ENCODE measurements at places on chromosomes 4 and X.

DNA sequence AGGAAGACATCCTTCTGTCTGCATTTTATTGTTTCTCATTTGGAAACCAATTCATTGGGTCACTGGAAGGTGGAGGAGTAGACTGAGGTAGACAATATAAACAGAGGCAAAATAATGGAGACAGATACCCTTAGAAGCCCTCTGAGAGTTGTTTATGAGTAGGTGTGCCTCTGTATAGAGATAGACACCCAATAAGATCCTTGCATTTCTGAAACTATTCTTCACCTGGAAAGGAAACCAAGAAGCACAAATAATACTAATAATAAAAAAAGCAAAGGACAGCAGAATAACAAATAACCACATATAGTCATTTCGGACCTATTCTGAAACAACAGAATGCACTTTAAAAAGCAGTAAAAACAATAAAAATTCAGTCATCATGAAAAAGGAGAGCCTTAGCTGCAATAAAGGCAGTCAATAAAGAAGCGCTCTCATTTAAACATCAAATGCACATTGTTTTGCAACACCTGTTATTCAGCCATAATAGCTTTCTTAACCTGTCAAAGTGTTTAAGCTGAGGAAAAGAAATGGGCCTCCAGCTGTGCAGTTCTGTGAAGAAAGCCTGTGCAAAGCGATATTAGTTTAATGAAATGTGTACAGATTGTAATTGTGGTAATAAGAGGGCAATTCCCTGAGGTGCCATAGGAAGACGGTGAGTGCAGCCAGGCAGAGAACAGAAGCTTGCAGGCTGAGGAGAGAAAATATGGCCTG is 904.2 kb downstream of the STPG2 start:
- no peak for DNase-seq

- no peak for DNase-seq
Measured at GRCh38 chr4:118373614-118374255, 20.9 kb upstream of the PRSS12 start.

DNA sequence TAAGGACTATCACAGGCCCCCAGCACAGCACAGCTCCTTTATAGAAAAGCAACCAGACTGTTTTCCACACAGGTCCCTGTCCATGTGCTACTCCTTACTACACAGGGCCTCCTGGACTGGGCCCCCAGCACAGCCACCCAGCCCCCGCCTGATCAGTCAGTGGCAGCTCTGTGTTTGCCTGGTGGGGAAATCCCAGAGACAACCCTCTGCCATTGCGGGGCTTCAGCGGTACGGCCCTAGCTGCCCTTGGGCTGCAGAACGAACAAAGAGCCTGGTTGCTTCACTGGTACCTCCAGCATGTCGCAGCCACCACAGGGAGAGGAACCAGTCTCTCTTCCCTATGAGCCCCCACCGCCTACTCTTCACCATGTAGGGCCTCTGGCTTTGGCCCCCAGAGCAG is 30.7 kb downstream of the CBR4 start:
- no peak for DNase-seq

DNA sequence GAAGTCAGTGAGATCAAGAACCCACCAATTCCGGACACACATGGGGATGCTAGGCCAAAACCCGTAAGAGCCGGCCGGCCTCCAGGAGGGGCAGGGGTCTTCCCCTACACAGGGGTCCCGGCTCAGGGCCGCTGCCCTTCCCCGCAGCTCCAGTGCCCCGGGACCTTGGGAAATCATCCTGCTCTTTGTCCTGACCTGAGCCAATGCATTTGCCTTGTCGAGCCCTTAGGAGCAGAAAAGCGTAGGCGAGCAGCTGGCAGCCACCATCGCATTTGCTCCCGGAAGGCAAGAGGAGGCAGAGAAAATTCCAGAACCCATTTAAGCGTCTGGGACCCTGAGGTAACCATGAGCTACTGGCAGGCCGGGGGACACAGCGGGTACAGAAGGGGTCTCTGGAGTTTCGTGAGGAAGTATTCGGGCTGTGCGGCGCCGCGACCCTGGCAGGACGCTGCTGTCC is 7.4 kb upstream of the TNIP2 start:
- no peak for DNase-seq

- DNase-seq, result no peak
Measured at GRCh38 chr4:17517664-17518063, 2.7 kb downstream of the CLRN2 start.

GRCh38 chr4:188552741-188553275 is 413.6 kb downstream of the TRIML1 start:
- no peak for DNase-seq

DNA sequence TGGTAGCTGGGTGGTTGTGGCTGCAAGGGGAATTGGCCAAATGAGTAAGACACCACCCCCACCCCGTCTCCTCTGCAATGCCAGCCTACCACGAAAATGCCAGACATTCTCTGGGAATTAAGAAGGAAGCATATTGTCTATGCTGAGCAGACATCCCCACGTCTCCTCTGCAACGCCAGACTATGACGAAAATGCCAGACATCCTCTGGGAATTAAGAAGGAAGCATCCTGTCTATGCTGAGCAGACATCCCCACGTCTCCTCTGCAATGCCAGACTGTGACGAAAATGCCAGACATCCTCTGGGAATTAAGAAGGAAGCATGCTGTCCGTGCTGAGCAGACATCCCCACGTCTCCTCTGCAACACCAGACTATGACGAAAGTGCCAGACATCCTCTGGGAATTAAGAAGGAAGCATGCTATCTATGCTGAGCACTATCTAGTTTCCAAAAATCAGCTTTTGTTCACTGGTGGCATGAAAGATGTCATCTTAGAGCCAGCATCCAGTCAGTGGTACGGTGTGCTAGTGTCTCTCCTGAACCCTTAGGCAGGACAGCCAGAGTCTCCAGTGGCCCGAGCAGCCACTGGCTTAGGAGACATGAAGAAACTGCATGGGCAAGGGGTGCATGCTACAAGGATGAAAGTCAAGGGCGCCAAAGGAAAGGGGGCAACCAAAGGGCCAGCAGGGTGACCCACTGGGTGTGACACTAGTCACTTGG is 339.8 kb upstream of the FRG1 start:
- DNase-seq, result no peak

- no peak for DNase-seq
Measured at GRCh38 chrX:29196501-29196900, 609.3 kb downstream of the IL1RAPL1 start.

DNA sequence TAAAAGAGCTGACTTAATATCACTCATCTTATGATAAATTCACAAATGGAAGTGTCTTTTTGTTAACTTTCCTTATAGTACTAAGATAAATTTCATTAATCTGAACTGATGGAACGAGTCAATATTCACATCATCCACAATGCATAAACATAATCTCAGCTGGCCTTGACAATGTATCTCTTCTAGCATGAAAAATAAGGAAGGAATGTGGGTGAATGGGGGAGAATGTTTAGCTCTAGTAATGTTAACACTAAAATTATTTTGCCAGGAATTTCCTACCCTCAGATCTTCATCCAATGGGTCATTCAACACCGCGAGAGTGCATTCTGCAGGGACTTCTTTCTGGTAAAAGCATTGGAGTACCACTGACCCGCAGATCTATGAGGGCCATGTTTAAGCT is 15.8 kb downstream of the TRPC3 start:
- DNase-seq, result no peak

- DNase-seq, result peak; percentile 46
Measured at GRCh38 chr4:54941994-54942552, 183.3 kb downstream of the KDR start.

GRCh38 chrX:109626637-109627036 is 1.7 kb upstream of the KCNE5 start:
- DNase-seq, result no peak

DNA sequence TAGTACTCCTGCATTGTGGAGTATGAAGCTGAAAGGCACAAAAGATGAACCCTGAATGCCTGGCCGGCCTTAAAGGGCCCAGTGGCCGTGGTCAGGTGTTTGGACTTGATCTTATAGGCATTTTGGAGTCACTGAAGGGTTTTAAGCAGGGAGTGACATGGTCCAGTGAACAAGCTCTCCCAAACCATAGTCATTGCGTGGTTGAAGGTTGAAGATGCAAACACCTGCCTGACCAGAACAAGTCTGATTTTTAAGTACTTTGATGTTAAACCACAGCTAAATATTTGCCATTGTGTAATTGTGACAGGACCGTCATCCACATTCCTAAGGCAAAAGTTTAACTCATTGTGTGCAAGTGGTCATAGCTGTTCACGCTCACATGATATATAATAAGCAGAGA is 3.3 kb downstream of the STK32B start:
- DNase-seq, result no peak

DNA sequence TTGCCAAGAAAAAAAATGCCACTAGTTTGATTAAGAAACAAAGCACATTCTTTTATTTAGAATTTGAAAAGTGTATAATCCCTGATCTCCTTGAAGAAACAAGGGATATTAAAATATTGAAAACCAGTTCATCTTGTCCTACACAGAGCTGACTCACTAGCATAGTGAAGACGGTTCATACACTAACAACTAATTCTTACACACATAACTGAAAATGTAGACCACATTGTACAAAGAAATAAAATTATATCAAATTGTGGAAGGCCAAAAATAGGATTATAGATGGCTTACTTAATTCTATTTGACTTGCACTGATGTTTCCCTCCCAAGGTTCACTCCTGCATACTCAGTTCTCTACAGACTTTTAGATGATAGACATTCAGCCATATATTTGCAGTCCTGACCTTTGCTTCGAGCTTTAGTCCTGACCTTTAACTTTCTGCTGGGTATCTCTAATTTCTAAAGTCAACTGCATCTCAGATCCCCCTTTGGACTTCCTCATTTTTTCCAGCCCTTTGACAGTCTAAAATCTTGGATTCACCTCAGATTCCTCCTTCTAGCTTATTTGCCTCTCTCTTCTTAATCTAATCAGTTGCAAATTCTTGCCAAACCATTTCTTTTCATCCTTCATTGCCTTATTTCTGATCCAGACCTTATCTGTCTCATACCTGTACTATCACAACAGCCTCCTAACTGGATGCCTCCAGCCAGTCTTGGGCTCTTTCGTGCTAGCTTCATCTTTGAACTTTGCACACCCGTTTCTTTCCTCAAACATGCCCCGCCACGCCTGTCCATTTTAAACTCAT is 4.5 kb upstream of the WWC2 start:
- no peak for DNase-seq

Measured in activated CD4-positive, alpha-beta T cell treated with anti-CD3 and anti-CD28 coated beads, Interleukin-2, amount 10 ng/mL, durations not matched to agents 7 days and 5 days (primary cell).